K562 (cell line): ENCODE measurements at places on chromosomes 7 and 10. TPM values are rescaled to one million over a fixed set of nuclear protein-coding genes. Genes with fewer than 3 reads are reported as not detected.

ENTPD7 gene
- total RNA-seq, result 10.6 TPM in 2 replicates

GRCh38 chr7:44576228-44576627 lies 2.5 kb upstream of the DDX56 start:
- no peak for DNase-seq

GRCh38 chr10:71911296-71911953 lies 52.8 kb upstream of the CHST3 start:
- no peak for DNase-seq

- DNase-seq, result no peak
Observed at GRCh38 chr7:157037635-157038034, 27.2 kb upstream of the MNX1 start.

GRCh38 chr10:35335133-35336083 lies 901 bp upstream of the CCNY start:
- no peak for DNase-seq

DNA sequence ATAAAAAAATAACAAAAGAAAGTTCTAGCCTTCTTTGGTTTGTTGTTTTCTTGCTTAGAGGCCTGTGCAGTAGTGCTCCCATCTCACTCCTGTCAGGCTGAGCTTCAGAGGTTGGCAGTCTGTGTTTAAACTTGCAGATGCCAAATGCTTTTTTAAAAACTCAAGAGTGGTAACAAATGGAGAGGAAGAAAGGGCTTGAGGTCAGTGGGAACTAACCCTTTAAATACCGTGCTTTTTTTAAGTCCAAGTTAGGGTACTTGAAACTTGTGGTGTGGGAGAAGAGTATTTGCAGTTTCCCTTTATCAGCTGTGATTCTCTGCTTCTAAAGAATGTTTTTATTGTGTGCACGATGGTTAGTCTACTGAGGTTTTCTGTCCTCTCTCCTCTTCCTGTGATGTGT lies 29.4 kb downstream of the ZRANB1 start:
- DNase-seq, result no peak

CPA1 gene
- 6.5 and 9.7 TPM in 2 replicates for total RNA-seq

HECW1 gene
- total RNA-seq, result 0.47 TPM in 1 of 2 replicates, not detected in the other

- no peak for DNase-seq
Observed at GRCh38 chr10:118501171-118501570, 94.3 kb downstream of the PRLHR start.

STRIP2 gene
- 50.3 and 56.3 TPM in 2 replicates for total RNA-seq

GRCh38 chr10:78849731-78850130 lies 219.0 kb upstream of the ZMIZ1 start:
- no peak for DNase-seq

GRCh38 chr7:94368371-94368791 lies 26.3 kb upstream of the COL1A2 start:
- no peak for DNase-seq

DNA sequence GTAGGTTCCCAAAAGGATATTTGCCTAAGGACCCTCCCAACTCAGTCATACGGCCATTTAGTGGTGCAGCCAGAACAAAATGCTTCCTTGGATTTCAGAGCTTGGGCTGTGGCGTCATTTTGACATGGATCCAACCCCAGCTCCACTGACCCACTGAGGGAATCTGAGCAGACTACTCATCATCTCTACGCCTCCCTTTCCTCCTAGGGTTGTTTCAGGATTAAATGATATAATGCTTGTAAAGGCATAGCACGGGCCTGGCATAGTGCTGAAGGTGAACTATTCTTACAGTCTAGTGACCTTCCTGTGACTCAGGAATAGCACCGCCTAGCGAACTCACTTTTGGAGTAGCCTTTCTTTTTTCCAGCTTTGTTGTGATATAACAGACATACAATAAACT lies 70.3 kb upstream of the LOXL4 start:
- no peak for DNase-seq

DNA sequence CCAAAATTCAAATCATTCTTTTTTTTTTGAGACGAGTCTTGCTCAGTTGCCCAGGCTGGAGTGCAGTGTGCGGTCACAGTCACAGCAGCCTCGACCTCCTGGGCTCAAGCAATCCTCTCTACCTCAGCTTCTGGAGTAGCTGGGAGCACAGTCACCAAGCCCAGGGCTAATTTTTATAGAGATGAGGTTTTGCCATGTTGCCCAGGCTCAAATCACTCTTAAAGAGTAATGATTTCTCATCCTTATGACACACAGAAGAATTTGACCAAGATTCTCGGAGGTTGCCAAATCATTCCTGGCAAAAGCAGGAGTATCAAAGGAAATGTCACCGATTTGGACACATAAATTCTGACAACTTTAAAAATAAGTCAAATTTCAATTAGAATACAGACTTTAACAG lies 39.1 kb downstream of the SIRT1 start:
- no peak for DNase-seq

- no peak for DNase-seq
Observed at GRCh38 chr7:85033263-85033662, 153.6 kb downstream of the SEMA3D start.

TFPI2 gene
- total RNA-seq, result 0.11 TPM in 1 of 2 replicates, not detected in the other

GRCh38 chr10:121772884-121773283 lies 154.9 kb downstream of the ATE1 start:
- no peak for DNase-seq

DNA sequence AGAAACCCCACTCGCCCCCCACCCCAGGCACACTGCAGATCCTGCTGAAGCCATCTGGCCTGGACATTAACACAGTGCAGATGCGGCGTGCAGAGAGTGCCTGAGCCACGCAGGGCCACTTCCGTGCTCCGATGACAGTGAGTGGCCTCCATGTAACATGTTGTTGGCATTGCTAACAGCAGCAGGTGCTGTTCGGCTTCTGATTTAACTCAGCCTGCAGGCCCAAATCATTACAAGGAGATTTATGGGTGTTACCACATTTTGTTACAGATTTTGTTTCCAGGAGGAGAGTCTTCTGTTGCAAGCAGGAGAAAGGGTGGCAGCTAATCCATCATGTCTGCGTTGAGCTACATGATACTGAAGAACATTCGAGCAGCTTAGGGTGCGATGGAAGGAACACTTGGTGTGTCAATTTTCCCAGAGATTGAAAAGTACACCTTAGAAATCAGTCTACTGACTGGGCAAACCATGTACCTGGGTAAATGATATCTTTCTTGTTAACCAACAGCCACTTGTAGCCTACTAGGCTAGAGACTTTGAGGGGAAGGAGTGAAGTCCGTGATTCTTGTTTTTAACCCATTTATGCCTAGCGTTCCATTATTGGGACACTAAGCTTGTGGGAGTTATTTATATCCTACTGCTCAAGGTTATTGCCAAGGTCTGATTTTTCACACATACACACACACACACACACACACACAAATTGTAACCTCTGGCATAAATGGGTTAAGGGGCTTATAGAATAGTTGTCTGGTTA lies 90.0 kb downstream of the JCAD start:
- DNase-seq, result no peak

LMTK2 gene
- total RNA-seq, result 14.3 and 16.4 TPM in 2 replicates

- no peak for DNase-seq
Observed at GRCh38 chr10:6486309-6486708, 93.8 kb downstream of the PRKCQ start.

CCDC172 gene
- not detected in 2 replicates for total RNA-seq

DNA sequence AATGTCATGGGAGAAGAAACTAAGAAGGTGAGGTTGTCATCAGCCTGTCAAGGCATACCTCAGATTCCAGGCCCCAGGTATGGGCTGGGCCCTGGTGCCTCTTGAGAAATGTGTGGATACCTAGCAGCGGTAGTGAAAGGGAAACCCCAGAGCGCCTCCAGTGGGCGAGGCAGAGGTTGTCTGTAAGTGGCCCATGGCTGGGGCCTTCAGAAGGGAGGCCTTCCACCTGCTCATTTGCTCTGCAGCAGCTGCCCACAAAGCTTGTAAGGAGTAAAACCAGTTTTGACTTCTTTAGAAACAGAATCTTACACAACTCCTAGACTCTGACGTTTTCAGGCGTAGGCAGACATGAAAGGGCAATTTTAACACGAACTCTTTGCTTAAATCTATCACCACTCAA lies 509.9 kb downstream of the PARD3 start:
- peak; percentile 37 for DNase-seq

LIPF gene
- total RNA-seq, result not detected in 2 replicates

DNA sequence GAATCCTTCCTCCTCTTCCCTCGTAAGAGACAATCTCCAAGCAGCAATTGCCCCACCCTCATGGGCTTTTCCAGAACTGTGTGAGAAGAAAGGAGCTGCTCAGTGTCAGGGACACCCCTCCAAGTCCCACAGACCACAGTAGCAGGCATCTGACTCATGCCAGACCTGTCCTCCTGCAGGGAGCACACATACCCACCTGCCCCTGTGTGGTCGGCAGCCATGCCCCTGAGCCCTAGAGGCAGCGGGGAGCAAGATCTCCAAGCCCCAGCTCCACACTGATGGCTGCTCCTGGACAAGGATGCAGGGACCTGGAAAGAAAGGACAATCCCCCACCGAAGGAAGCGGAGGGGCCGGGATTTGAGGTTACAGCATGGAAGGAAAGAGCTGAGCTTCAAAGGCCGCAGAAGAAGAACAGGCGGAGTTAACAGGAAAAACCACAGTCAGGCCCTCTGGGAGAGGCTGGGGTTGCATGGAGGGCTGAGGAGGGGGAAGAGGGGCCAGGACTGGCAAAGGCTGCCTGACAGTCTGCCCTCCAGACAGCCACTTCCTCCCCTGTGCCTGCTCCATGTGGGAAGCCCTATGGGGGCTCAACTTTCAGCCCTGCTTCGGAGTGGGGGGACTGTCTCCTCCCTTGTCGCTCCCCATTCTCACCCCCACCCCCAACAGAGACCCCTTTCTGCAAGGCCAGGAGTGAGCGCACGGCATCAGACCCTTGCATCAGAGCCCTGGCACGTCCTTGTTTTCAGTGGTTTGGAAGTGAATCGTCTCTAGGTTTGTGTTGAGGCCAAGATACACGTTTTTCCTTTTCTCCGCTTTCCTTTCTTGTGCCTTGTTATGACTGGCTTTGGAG lies 46.8 kb downstream of the ASB13 start:
- no peak for DNase-seq

- no peak for DNase-seq
Observed at GRCh38 chr10:50431133-50431532, 179.8 kb upstream of the ASAH2 start.

DNA sequence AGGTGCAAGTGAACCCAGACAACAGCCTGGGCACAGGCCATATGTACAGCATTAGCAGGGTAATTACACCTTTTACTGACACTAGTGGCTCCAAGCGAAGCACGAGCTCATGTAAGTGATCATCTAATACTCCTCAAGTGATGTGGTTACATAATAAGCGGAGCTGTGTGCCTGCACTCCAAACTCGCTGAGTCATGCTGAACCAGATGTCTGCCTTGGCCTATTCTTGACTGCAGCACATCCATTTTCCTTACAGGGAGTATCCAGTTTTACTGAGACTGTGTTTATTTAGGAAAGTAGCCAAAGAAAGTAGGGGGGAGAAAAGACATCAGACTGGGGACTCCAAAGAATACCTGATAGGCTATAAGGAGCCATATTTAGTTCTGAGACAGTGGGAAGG lies 90.1 kb downstream of the GRM3 start:
- DNase-seq, result peak; percentile 51

- no peak for DNase-seq
Observed at GRCh38 chr7:23672033-23672432, 8.0 kb upstream of the FAM221A start.

DNA sequence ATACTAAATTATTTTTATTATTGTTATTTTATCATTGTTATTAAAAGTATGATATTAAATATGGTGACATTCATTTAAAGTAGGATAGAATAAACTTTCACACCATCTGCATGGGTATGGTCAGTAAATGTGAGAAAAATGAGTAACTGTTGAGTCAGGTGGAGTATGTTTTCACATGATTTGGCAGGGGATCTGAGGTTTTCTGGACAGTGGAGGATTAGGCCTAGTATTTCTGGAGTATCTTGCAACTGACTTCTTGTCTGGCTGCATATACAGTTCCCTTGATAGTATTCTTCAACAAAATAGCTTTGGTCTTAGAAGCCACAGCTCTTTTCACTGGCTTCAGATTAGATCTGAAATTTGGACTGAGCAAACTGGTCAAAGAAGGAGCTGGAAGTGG lies 54.5 kb downstream of the GBF1 start:
- no peak for DNase-seq

- DNase-seq, result peak; percentile 100
Observed at GRCh38 chr10:72320676-72321247, 34.0 kb downstream of the DNAJB12 start.

DNA sequence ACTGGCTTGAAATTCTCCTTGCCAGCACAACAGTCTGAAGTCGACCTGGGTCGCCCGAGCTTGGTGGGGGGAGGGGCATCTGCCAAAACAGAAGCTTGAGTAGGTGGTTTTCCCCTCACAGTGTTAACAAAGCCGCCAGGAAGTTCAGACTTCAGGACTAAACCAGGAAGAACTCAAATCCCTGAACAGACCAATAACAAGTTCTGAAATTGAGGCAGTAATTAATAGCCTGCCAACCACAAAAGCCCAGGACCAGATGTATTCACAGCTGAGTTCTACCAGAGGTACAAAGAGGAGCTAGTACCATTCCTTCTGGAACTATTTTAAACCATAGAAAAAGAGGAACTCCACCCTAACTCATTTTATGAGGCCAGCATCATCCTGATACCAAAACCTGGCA lies 45.3 kb downstream of the LRRC72 start:
- DNase-seq, result no peak

DNA sequence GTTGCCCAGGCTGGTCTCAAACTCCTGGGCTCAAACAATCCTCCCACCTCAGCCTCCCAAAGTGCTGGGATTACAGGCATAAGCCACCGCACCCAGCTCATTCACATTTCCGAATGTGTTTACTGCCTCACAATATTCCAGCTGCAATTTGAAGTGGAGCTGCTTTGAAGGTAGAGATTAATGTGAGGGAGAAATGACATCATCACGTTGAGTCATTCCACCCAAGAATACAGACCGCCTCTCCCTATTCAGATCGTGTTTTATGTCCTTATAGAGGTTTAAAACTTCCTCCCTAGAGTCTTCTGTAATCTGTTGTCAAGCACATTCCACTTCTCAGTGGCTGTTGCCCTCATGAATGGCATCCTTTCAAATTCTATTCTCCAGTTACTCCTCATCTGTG lies 100.4 kb upstream of the PDGFA start:
- DNase-seq, result no peak

PLEKHS1 gene
- total RNA-seq, result not detected in 2 replicates

SPDYE8 gene
- total RNA-seq, result not detected in 2 replicates

- no peak for DNase-seq
Observed at GRCh38 chr10:42781893-42782445, 626 bp upstream of the BMS1 start.

FBXL15 gene
- 19.5 and 25.4 TPM in 2 replicates for total RNA-seq

GRCh38 chr10:102775201-102775934 lies 31.6 kb downstream of the WBP1L start:
- DNase-seq, result no peak
